ENCODE measurements at places on chromosomes 1 and 21.

GRCh38 chr1:248871837-248872401 is 13.0 kb upstream of the ZNF692 start:
- H3K27ac ChIP-seq = no peak overlapping the region
- H3K4me1 ChIP-seq = no peaks in the 10 kb centered on the region
- no peak for DNase-seq

DNA sequence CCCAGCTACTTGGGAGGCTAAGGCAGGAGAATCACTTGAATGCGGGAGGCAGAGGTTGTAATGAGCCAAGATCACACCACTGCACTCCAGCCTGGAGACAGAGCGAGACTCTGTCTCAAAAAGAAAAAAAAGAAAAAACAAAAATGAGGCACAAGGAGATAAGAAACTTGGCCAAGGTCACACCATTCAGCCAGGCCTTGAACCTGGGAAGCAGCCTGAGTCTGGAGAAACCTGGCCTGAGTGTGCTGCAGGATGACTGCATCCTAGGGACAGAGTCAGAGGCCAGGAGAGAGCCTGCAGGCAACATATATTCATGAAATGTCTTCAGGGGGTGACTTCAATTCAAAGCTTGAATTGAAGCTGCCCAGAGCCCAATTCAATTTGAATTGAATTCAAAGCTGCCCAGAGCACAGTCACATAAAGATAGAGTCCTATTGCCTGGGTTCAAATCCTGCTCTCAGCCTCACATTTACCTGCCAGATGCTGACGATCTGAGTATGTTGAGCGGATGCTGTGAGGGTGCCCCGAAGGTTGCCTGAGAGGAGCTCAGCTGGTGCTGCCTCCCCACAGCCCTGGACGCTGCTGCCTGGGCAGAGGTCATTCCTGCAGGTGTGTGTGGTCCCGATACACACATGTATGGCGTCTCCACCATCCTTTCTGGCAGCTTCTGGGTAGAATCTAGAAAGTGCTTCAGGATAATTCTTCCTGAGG is 307.7 kb downstream of the AJAP1 start:
- H3K27ac ChIP-seq = no peak overlapping the region
- peaks cover 3% of the 10 kb centered on the region for H3K4me1 ChIP-seq
- H3K27me3 ChIP-seq = no peaks in the 10 kb centered on the region

- DNase-seq = no peak
- no peaks in the 10 kb centered on the region for H3K4me1 ChIP-seq
- no peak overlapping the region for H3K4me3 ChIP-seq
These were observed 18.2 kb downstream of the MYOM3 start for GRCh38 chr1:24093732-24094131.

DNA sequence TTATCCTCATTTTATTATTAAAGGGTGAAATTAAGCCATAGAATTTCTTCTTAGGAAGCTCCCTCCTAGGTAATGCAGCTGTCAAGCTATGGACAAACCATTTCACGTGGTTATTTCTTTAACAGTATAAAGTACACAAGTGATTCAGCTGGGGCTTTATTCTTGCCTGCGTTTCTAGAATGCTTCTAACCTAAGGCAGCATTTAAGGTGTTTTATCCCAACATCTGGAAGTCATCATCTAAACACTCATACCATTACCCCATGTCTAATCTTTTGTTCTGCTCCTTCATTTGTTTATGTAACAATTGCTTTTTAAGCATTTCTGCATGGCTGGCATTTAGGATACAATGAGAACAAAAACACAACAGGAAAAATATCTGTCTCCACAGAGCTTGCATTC is 829.2 kb upstream of the ADAMTS5 start:
- DNase-seq = no peak
- H3K27ac ChIP-seq = no peak overlapping the region
- no peaks in the 10 kb centered on the region for H3K4me1 ChIP-seq
- no peaks in the 10 kb centered on the region for H3K36me3 ChIP-seq

- no peak overlapping the region for H3K27ac ChIP-seq
- H3K4me3 ChIP-seq = no peak overlapping the region
- DNase-seq = no peak
- peaks cover 11% of the 10 kb centered on the region for H3K36me3 ChIP-seq
These were observed 2.0 kb upstream of the RCC2 start for GRCh38 chr1:17441265-17441992.

GRCh38 chr1:35659589-35659988 is 18.3 kb upstream of the PSMB2 start:
- DNase-seq = no peak
- no peaks in the 10 kb centered on the region for H3K27me3 ChIP-seq
- no peaks in the 10 kb centered on the region for H3K4me1 ChIP-seq
- no peak overlapping the region for H3K27ac ChIP-seq
- no peak overlapping the region for H3K4me3 ChIP-seq

- no peak for DNase-seq
- H3K36me3 ChIP-seq = no peaks in the 10 kb centered on the region
These were observed 82.3 kb downstream of the NOTCH2 start for GRCh38 chr1:119987112-119987511.

DNA sequence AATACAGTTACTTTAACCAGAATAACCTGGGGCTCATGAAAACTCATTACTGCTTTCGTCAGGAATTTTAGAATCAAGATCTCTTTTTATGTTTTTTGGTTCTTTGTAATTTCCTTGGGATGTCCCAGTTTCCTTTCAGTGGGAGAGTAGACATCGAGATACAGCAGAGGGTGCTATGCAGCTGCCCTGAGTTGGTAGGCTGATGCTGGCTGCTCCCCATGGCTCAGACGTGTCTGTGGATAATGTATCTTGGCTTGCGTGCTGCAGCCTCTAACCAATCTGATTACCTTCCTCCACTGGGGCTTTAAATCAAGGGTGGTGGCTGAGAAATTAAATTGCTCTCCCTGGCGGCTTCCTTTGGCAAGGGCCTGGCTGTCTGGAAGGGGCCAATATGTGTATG is 253.7 kb downstream of the CACNA1E start:
- H3K36me3 ChIP-seq = no peaks in the 10 kb centered on the region
- no peaks in the 10 kb centered on the region for H3K4me1 ChIP-seq
- no peak overlapping the region for H3K27ac ChIP-seq
- H3K4me3 ChIP-seq = no peak overlapping the region
- no peak for DNase-seq

DNA sequence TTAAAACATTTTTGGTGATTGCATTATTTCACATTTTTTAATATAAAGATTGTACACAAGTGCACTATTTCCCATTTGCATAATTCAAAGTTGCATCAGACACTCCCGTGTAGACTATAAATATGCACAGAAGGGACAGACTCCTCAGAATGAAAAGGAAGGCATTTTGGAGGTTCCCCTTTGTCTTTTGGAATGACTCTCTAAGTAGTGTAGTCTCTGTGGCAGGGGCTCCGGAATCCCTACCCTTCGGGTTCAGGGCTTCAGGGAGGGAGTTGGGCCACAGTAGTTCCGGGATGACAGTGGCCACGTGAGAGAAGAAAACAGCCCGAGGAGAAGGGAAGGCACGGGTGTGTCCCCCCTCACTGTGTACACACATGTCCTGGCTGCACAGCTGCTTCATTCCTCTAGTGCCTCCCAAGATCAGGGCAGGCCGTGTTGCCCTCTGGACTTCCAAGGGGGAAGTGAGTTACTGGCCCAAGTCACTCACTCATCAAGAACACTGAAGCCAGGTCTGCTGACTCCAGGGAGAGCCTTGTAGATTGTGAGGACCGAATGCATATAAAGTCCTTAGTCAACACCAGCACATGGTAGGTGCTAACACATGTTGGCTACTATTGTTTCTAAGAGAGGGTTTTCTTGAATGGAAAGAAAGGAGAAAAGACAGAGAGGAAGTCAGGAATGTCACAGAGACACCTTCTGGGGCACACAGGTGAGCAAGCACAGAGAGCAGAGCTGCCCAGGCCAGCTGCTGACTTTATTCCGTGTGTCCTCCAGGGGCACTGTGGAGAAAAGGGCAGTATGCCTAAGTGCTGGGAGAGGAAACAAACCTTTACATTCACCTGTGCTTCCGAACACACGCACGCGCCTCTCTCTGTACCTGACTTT is 39.8 kb downstream of the LHX4 start:
- H3K36me3 ChIP-seq = no peaks in the 10 kb centered on the region
- DNase-seq = peak; percentile 63
- no peak overlapping the region for H3K4me3 ChIP-seq
- H3K27ac ChIP-seq = no peak overlapping the region
- peaks cover 38% of the 10 kb centered on the region for H3K4me1 ChIP-seq
